ENCODE measurements at places on chromosomes 2 and 18. TPM values are rescaled to one million over a fixed set of nuclear protein-coding genes. Genes with fewer than 3 reads are reported as not detected.

The SERPINB2 gene
- not detected for total RNA-seq

The DUSP19 gene
- 4.6 TPM for total RNA-seq

DNA sequence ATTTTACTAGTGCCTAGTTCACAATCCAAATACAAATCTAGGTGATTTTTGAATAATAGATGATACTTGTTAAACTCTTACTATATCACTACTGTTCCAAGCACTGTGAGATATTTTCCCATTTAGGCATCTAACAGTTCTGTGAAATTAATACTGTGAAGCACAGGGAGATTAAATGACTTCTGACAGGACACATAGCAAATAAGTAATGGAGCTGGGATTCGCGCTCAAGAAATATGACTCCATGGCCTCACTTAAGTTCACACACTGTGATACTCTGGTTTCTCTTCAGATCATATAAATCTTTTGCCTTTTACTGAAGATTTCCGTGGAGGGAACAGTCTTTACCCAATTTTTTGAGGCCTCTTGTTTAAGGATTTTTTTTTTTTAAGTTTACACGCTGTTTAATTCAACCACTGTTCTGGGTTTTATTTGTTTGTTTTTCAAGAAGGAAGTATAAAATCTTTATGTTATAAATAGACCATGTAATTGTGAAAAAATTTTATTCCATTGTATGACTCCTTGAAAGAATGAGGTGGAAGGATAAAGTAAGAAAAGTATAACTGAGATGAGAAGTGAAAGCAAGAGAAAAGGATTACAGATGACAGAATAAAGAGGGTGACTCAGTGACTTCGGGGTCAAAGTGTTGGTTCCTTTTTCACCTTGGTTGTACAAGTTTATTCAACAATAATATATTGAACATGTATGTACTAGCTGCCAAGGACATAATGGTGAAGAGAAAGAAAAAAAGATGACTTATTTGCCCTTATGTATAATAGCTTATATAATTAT lies 30.2 kb downstream of the RBM45 start:
- peaks cover 5% of the 10 kb centered on the region for H3K27me3 ChIP-seq
- no peaks in the 10 kb centered on the region for H3K36me3 ChIP-seq
- H3K4me1 ChIP-seq = no peaks in the 10 kb centered on the region
- no peak overlapping the region for H3K27ac ChIP-seq
- no peak overlapping the region for H3K4me3 ChIP-seq

DNA sequence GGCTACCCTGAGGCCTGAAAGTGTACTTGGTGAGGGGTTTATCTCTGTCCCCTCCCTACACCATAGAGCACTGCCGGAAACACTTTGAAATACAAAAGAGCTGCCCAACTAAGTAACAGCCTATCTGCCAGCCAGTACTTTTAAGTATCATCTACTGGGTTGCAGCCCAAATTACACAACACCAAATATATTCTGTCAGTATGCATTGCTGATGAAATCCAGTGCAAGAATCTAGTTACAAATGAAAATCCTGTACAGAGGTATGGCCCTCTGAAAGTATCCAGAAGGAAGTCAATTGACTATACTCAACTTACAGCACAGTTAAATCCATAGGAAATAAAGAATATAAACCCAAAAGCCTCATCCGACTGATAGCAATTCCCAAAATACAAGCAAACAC lies 280.8 kb downstream of the CCDC85A start:
- no peak overlapping the region for H3K4me3 ChIP-seq
- no peaks in the 10 kb centered on the region for H3K36me3 ChIP-seq
- no peaks in the 10 kb centered on the region for H3K4me1 ChIP-seq
- H3K27me3 ChIP-seq = no peaks in the 10 kb centered on the region
- no peak for DNase-seq

DNA sequence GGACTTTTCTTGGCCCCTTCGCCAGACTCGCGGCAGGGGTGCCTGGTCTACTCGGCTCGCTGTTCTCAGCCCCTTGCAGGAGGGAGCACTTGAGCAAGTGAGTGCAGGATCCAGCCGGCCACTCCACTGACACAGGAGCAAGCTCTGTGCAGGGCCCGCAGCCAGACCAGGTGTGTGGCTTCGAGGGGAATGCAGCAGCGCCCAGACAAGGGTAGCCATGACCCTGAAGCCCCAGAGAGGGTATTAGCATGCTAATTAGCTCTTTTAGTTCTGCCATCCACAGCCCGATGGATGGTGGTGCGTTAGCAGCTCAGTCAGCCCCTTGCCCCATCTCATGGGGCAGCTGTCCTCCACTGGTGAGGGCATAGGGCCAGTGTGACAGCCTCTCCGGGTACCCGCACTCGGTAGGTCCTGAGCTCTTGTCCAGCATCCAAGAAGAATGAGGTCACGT lies 103.2 kb upstream of the HS6ST1 start:
- H3K27ac ChIP-seq = no peak overlapping the region
- DNase-seq = peak; percentile 88
- no peak overlapping the region for H3K4me3 ChIP-seq
- no peaks in the 10 kb centered on the region for H3K27me3 ChIP-seq

GRCh38 chr2:20431772-20432171 lies 15.1 kb upstream of the RHOB start:
- H3K4me3 ChIP-seq = no peak overlapping the region
- H3K27ac ChIP-seq = no peak overlapping the region
- H3K36me3 ChIP-seq = no peaks in the 10 kb centered on the region
- H3K4me1 ChIP-seq = peaks cover 15% of the 10 kb centered on the region
- no peak for DNase-seq

- H3K4me1 ChIP-seq = no peaks in the 10 kb centered on the region
- no peak overlapping the region for H3K4me3 ChIP-seq
- DNase-seq = no peak
- no peaks in the 10 kb centered on the region for H3K27me3 ChIP-seq
- no peak overlapping the region for H3K27ac ChIP-seq
Observed at GRCh38 chr2:240794178-240794721, 25.8 kb downstream of the KIF1A start.

- DNase-seq = no peak
- no peaks in the 10 kb centered on the region for H3K36me3 ChIP-seq
- H3K4me3 ChIP-seq = no peak overlapping the region
- no peak overlapping the region for H3K27ac ChIP-seq
Observed at GRCh38 chr2:23388294-23388693, 3.3 kb downstream of the KLHL29 start.

DNA sequence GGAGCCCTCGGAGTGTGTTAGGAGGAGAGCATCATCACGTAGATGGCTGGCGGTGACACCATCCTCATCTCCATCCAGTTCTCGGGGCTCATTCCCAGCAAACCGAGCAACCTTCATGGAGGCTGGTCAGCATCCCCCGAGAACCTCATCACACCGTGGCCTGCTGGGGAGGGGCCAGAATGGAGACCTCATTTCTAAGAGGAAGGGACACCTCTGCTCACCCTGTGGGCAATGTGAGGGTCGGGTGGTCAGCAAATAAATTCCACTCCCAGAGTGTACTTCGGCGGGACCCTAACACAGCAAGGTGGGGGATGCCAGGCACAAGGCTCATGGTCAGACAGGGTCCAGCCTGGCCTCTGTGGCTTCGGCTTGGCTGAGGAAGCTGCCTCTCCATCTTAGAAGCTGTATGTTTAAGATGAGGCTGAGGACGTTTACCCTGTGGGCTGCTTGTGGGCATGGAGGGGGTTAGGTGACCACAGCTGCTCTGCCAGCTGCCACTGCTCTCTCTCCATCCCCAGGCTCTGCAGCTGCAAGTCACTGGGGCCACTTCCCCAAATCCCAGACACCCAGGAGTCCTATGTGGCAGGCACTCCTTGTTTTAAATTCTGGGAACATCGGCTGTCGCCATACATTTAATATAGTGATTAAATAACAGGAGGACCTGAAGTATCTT lies 56.5 kb upstream of the PXDN start:
- no peak overlapping the region for H3K4me3 ChIP-seq
- no peak overlapping the region for H3K27ac ChIP-seq
- H3K4me1 ChIP-seq = peaks cover 43% of the 10 kb centered on the region
- DNase-seq = no peak
- no peaks in the 10 kb centered on the region for H3K27me3 ChIP-seq

DNA sequence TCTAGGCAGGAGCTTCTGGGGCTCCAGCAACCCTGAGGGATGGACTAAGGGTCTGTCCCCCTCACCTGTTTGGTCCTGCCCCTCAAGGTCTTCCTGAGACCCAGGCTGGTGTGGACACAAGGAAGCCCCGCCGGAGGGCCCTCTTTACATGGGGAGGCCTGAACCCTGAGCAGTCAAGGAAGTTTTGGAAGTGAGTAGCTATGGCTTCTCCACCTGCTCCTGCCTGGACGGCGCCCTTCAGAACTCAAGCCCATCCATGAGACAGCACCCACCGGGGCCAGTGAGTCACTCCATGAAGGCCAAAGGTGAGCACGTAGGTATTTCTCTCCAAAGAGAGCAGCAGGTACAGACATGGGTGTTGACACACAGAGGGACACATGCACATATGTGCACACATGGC lies 98.2 kb upstream of the CTDP1 start:
- H3K27me3 ChIP-seq = no peaks in the 10 kb centered on the region
- H3K4me1 ChIP-seq = peaks cover 19% of the 10 kb centered on the region
- H3K36me3 ChIP-seq = no peaks in the 10 kb centered on the region
- H3K27ac ChIP-seq = no peak overlapping the region

- H3K4me1 ChIP-seq = no peaks in the 10 kb centered on the region
- no peaks in the 10 kb centered on the region for H3K36me3 ChIP-seq
- H3K4me3 ChIP-seq = no peak overlapping the region
Observed at GRCh38 chr2:85485815-85486214, 53.2 kb upstream of the MAT2A start.

GRCh38 chr18:79982736-79983135 lies 5.6 kb downstream of the TXNL4A start:
- peaks cover 25% of the 10 kb centered on the region for H3K36me3 ChIP-seq
- H3K27ac ChIP-seq = no peak overlapping the region
- H3K27me3 ChIP-seq = no peaks in the 10 kb centered on the region
- peaks cover 68% of the 10 kb centered on the region for H3K4me1 ChIP-seq

DNA sequence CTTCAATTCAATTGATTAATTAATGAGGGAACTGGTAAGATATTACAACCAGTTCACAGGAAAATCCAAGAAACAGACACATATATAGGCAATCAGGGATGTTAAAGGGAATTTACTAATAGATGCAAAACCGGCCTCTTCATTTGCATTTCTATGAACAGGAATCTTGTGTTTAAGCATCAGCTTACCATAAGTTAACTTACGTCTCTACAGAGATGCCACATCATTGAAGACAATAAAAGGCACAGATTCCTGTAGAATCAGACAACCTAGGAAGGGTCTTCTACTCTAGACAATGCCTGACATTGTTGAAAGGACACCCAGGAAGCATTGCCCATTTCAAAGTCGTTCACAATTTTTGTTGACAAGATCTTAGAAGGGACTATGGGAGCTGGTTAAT lies 121.0 kb upstream of the STPG4 start:
- peaks cover 25% of the 10 kb centered on the region for H3K4me1 ChIP-seq
- no peaks in the 10 kb centered on the region for H3K36me3 ChIP-seq

GRCh38 chr2:58130238-58130637 lies 83.6 kb downstream of the VRK2 start:
- H3K4me1 ChIP-seq = peaks cover 7% of the 10 kb centered on the region
- no peaks in the 10 kb centered on the region for H3K27me3 ChIP-seq
- H3K36me3 ChIP-seq = no peaks in the 10 kb centered on the region
- DNase-seq = no peak

DNA sequence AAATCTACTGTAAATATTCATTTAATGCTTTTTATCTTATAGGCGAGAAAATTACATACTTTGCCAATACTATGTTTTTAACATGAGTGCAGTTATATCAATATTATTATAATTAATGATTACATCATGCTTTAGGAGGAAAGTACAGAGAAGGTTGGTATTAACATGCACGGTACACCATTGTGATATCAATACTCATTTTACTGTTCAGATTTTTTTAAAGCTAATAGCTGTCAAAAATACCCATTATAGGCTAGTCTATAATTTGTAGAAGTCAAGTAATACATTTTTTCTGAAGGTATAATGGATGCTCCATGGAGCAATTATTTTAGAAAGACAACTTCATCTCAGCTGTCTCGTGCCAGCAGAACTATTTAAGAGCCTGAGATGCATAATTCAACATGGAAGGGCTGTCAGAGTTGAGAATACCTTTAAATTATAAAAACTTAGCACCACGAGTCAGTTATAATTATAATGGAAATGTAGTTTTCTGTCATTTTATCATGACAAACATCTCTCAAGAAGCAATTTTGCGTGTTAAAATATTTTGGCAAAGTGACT lies 1641.7 kb upstream of the ACVR2A start:
- H3K36me3 ChIP-seq = no peaks in the 10 kb centered on the region
- H3K27me3 ChIP-seq = no peaks in the 10 kb centered on the region
- H3K4me3 ChIP-seq = no peak overlapping the region
- H3K27ac ChIP-seq = no peak overlapping the region

DNA sequence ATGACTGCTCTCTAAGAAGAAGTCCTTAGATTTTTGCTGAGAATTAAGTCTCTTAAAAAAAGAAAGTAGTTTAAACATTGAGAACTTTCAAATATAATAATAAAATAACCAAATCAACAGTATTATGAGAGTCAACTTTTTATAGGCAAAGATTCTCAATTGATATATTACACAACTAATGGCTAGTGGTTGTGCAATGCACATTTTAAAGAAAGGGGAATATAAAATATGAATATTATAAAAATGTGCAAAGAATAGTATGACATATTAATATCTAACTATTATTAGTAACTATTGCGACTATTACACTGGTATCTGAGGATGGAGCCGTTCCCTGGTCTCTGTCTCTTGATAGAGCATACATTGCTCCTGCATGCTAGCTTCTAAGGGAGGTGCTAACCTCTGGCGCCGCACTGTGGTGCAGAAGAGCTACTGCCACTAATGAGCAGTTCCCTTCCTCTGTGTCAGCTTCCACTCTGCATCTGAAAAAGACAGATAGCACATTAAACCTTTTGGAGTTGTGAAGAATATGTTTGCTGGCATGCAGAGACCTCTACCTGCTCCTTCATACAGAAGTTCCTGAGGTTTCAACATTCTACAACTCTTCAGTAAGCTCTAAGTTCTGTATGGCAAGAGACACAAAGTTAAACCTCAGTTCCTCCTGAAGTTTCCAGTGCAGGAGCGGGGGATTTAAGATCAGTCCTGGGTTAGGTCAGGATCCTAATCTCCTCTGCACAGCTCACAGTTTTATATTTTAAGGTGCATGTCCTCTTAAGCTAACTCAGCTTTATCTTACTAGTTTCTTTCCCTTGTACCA lies 3.5 kb upstream of the SLC9A2 start:
- H3K4me3 ChIP-seq = no peak overlapping the region
- H3K27ac ChIP-seq = no peak overlapping the region
- H3K4me1 ChIP-seq = peaks cover 19% of the 10 kb centered on the region
- H3K27me3 ChIP-seq = peaks cover 8% of the 10 kb centered on the region
- no peak for DNase-seq
- no peaks in the 10 kb centered on the region for H3K36me3 ChIP-seq

GRCh38 chr2:48183991-48184390 lies 277.7 kb upstream of the FBXO11 start:
- H3K4me3 ChIP-seq = no peak overlapping the region
- H3K36me3 ChIP-seq = no peaks in the 10 kb centered on the region
- no peak for DNase-seq
- H3K4me1 ChIP-seq = no peaks in the 10 kb centered on the region
- no peak overlapping the region for H3K27ac ChIP-seq
